ENCODE measurements at places on chromosomes 4 and X. TPM values are rescaled to one million over a fixed set of nuclear protein-coding genes. Genes with fewer than 3 reads are reported as not detected.

DNA sequence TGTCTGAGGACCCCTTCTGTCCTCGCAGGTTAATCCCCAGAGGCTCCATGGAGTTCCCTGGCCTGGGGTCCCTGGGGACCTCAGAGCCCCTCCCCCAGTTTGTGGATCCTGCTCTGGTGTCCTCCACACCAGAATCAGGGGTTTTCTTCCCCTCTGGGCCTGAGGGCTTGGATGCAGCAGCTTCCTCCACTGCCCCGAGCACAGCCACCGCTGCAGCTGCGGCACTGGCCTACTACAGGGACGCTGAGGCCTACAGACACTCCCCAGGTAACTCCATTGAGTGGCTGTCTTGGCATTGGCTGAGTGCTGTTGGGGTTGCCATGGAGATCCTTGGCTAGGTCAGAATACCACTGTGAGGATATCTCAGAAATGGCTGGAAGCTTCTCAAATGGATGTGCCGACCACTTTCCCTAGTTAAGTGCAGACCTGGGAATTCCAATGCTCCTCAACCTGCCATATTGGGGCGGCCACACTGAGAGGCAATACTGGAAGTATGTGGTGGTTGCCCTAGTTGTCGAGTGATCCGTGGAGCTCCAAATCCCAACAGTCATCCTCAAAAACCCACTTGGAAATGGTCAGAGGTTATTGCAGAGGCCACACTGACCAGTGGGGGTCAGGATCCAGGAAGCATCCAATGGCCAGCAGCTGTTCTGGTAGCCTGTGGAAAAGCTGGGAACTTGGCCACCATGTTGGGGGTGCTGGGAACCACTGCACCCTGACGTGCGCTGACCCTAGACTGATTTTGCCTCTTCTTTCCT, 4.9 kb downstream of the GATA1 start:
- DNase-seq = no peak

DNA sequence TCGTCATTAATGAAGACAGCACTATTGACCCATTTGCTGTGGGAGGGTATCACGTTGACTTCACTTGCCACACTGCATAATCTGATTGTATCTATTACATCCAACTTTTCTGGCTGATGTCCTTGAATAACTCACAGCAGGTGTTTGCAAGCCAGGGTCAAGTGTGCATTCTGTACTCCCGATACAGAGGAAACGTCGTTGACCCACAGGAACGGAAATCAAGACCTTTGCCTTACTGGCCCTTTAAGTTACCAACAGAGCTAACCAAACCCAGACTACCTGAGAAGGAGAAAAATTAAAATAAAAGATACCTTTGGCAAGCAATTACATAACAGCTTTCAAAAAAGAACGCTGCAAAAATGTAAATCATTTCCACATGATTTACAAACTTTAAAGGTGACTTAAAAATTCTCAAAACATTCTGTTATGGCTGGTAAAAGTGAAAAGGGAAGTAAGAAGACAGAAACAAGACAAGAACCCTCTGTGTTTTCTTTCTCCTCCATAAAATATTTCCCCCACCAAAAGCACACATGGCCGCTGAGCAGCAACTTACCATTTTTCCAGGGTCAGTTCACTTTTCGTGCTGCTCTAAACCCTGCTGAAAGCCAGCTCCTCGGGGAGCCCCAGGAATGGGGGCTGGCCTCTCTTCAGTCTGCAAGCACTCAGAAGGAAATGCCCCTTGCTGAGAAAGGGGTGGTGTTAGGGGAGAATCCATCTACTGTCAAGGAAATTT, 6.5 kb upstream of the SHISA3 start:
- DNase-seq = no peak

GRCh38 chr4:161496-162284, 37.4 kb downstream of the ZNF718 start:
- DNase-seq = no peak

DNA sequence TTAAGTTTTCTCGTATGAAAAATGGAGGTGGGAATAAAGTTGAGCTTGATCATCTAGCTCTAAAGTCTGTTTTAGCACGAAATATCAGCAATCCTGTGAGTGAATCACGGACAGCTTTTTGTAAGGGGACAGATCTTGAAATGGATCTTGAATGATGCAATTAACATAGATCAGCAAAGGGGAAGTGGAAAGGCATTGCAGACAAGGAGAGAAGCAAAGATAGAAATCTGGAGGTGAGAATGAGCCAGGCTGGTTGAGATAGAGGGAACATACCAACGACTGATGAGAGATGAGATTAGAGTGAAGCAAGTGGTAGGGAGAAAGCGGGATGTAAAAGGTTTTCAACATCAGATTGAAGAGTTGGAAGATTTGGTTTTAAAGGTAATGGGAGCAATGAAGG, 4.6 kb upstream of the DGKK start:
- DNase-seq = no peak

- no peak for DNase-seq
Observed at GRCh38 chrX:119375561-119375960, 23.6 kb upstream of the SLC25A43 start.

- no peak for DNase-seq
Observed at GRCh38 chr4:184826691-184827270, 1.0 kb upstream of the ACSL1 start.

DNA sequence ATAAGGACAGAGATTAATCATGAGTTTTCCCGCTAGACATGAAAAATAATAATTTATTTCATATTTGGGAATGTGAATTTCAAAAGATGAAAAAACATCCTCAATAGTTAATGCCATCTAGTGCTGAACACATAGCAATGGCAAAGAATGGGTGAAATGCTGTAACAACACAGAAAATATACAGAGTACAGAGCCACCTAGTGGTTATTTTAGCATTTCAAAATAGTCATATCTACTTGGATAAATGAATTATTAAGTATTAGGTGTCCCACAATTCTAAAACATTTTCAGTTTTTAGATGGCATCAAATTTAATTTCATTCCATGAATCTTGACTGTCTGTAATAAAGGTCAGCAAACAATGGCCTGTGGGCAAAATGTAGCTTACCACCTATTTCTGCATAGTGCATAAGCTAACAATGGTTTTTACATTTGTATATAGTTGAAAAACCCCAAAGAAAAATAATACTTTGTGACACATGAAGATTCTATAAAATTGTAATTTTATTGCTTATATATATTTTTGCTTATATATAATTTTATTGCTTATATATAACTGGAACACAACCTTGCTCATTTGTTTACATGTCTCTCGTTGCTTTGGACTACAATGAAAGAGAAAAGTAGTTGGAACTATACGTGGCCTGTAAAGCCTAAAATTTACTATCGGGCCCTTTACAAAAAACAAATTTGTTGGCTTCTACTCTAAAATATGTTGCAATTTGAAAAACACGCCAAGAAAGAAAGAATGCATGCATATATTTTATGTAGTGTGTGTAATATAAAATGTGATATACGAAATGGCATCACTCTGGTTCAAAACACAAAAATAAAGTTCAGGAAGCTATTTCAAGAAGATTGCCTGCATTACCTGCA, 99.1 kb upstream of the FAM47C start:
- peak; percentile 4 for DNase-seq

DNA sequence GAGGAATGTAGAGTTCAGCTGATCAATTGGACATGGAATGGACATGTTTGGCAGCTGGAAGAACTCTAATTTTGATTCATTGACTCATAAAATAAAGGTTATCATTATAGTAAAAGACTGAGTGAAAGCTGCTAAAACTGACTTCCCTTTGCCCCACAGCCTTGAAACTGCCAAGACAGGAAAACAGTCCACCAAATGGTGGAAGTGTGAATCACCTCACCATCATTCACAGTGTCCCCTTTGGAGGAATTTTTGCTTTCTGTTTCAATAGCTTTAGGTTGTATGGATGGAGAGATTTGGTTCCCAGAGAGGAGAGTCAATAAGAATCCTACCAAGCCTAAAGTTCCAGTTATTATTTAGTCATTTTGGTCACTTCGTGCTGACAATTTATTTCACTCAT, 20.8 kb upstream of the FREM3 start:
- DNase-seq = no peak

- no peak for DNase-seq
Observed at GRCh38 chrX:50469206-50469605, 1.4 kb downstream of the DGKK start.

DNA sequence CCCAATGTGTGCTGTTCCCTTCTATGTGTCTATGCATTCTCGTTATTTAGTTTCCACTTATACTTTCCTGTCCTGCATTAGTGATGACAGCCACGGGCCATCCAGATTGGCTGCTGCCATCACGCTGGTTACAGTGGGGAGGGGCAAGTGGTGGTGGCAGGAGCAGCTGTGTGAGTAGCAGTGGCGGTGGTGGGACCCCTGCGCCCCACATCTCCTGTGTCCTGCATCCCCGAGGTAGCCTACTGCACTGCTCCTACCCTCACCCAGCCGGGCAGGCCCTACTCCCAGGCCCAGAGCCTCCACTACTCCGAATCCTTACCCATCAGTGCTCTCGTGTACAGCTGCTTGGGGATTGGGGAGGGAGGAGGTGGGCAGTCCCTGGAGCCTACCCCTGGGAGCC, 798.7 kb upstream of the AGA start:
- no peak for DNase-seq

DNA sequence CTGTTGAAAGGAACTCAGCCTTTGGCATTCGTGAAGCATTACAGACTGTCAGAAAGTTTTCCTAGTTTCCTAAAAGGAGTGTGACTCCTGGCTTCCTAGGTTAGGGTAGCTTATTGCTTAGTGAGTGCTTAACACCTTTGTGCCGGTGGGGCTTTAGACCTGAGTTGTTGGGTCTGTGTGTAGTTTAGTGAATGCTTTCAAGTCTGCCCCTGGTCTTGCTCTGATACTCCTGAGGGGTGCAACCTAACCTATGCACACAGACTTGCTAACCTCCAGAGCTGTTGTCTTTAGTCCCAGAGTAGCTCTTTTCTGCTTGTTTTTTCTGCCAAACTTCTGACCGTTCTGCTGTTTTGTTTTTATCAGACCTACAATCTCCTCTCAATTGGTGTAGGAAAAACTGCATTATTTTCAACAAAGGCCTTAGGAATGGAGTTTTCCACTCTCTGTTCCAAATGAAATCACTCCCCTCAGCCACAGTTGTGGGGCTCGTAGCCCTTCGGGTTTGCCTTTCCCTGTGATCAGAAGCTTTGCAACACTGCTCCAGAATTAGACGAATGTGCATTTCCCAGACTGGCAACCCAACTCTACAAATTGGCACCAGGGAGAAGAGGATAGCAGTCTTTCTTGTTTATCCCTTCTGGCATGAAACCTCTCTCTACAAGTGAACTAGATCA, 1399.1 kb upstream of the PCDH7 start:
- peak; percentile 15 for DNase-seq

GRCh38 chr4:145769450-145770037, 89.6 kb downstream of the C4orf51 start:
- DNase-seq = no peak

GRCh38 chrX:136028383-136028984, 43.2 kb downstream of the SLC9A6 start:
- peak; percentile 68 for DNase-seq

DNA sequence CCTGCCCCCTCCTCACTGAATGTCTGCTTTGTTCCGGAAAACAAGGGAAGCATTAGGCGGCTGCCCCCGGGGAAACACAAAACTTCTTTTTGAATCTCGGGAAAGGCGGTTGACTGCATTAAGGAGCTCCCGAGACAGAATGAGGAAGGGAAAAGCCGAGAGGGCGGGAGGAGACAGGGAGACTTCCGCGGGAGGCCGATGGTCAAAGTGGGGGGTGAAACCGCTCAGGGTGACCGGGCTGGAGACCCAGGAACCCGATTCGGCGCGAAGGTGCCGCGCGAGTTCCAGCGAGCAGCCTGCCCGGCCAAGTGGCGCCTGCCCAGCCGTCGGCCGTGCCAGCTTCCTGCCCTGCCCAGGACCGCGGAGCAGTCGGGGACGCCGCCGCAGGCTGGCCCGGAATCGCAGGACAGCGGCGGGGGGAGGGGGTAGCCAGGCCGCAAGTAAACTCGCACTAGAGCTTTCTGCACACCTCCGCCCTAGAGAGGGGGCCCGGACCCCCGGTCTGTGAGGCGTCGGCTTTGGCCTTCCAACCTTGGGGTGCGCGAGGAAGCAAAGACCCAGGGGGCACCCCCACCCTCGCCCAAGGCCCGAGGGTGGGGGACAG, 55.1 kb upstream of the BCOR start:
- no peak for DNase-seq

Gene CPLX1
- polyA plus RNA-seq = 0.37 TPM

Gene EPHA5
- polyA plus RNA-seq = 0.58 TPM

Gene RPS6KA6
- polyA plus RNA-seq = 9.5 TPM

Gene CLIC2
- 3.7 TPM for polyA plus RNA-seq

Gene ELF4
- polyA plus RNA-seq = 22.3 TPM

Gene GAGE10
- not detected for polyA plus RNA-seq

Gene MAGED4B
- 47.0 TPM for polyA plus RNA-seq

Gene CFAP99
- 0.22 TPM for polyA plus RNA-seq

Gene CCKAR
- not detected for polyA plus RNA-seq

Gene TEC
- polyA plus RNA-seq = 1.5 TPM

All from muscle of arm (tissue), 14 donors.